Left colon (tissue), 2 donors: ENCODE measurements at places on chromosomes 1 and 21.

GRCh38 chr1:212557739-212558692 lies 50.5 kb upstream of the ATF3 start:
- DNase-seq, result peak; percentile 80

GRCh38 chr1:177984136-177984525 lies 14.3 kb upstream of the SEC16B start:
- DNase-seq, result no peak

- DNase-seq, result no peak
Observed at GRCh38 chr1:19505693-19506457, 20.5 kb upstream of the CAPZB start.

GRCh38 chr21:24200052-24200451 lies 1407.2 kb downstream of the MRPL39 start:
- no peak for DNase-seq

DNA sequence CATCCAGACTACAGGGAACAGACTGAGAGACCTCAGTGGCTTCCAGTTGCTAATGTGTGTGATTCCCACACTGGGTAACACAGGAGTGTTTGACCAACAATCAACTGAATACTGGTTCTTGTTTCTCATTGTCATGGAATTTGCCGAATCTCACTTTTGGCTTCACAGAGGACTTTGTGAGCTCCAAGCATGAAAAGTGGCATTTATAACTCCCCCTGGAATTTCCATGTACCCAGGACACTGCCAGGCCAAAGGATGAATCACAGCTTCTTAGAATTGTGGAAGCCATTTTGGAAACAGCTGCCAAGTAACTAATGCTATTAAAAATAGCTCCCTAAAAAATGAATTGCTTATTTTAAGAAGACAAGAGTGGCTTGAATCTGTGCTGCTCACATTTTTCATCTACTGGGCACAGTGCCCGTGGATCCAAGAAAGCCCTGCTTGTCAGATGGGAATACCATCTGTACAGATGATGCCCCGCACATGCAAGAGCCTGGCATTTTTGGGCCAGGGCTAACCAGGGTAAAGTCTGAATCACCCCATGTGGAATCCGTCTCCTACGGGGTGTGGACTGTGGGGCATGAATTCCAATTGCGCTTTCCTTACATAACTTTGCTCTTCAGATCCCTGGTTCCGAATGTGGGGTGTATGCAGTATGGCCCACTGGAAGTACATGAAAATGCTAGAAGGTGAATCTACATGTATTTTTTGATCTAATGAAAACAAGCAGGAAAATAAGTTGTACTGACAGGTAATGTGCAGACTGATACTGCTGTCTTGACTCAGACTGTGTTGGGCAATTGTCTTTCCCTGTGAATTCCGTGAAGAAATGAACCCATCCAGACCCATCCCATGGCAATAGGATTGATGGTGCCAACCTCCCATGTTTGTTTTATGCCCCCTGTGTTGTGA lies 487.3 kb downstream of the SIPA1L2 start:
- DNase-seq, result peak; percentile 29

DNA sequence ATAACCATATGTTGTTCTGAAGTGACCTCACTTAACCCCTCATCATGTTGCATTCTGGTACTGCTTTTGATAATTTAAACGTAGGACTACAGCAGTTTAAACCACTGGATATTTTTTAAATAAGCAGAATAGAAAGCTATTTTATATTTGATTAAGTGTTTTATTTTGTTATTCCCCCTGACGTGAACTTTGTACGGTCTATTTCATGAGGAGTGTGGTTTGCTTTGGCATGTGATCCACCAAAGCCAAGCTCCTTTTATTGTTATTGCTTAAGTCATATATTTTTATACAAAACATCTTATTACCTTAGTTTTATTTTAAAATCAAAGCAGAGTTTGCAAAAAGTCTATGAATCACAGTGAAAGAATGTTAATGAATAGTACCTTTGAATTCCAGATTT lies 101.4 kb upstream of the L1TD1 start:
- DNase-seq, result no peak

DNA sequence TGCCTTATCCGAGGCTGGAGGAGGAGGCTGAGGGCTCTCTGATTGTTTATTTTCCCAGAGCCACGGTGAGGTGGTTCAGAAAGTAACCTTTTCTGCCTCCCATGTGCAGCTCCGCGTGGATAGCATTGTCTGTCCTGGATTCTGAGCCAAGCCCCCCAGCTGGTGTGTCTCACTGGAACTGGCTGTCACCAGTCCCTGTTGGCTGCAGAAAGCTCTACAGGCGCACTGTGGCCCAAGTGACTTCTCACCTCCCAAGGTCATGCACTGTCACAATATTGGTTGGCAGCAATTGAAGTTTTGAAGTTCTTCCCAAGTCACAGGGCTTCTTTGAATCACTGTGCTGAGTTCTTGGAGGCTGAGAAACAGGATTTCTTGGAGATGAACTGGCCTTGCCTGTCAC lies 8.2 kb downstream of the BMP8A start:
- no peak for DNase-seq

GRCh38 chr1:5338466-5338865 lies 653.8 kb downstream of the NPHP4 start:
- no peak for DNase-seq

DNA sequence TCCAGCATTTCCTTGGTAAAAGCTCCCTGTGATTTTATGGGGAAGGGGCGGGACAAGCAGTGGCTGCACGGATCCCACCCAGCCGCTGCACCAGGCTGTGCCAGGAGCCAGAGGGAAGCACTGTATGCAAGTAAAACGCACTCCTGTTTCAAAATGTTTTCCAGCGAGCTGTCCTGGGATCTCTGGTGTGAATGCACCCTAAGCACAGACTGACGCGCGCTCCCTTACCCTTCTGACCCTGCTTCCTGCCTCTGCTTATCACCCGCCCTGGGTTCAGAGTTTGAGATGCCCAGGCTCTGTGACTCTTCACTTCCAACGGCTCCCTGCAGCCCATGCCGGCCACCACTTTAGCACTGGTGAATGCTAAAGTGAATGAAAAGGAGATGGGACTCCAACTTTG lies 131.2 kb downstream of the RHOU start:
- DNase-seq, result no peak

DNA sequence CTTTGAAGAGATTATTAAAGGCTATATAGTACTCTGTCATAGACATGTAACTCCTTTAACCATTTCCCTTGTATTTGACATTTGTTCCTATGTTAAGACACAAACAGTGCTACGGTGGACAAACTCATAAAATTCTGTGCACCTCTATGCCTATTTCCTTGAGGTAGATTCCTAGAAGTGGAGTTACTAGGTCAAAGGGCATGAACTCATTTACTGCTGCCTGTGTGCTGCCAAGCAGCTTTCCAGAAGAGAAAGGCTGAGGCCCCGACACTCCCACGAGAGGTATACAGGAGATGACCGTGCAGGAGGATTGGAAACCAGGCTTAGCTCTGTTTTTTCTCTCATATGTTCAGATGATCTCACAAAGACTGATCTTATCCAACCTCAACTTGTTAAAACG lies 34.4 kb upstream of the TENT5C start:
- DNase-seq, result no peak
